ENCODE measurements at places on chromosomes 12 and 14.

DNA sequence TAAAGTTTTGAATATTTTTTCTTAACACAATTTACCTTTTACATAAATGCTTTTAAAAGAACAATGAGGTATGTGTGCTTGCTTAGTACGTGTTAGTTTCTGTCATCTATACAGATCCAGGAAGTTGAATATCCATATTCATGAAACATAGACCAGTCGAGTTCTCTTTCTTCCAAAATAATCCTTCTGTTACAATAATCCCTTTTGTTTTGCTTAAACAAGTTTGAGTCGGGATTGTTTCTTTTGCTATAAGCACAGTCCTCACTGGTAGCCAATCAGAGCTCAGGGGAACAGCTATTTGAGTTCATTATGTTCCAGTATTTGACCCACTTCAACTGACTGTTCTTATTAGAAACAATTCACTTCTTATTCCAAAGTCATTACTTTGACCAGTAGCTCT lies 214.7 kb upstream of the FLRT2 start:
- no peak for DNase-seq

DNA sequence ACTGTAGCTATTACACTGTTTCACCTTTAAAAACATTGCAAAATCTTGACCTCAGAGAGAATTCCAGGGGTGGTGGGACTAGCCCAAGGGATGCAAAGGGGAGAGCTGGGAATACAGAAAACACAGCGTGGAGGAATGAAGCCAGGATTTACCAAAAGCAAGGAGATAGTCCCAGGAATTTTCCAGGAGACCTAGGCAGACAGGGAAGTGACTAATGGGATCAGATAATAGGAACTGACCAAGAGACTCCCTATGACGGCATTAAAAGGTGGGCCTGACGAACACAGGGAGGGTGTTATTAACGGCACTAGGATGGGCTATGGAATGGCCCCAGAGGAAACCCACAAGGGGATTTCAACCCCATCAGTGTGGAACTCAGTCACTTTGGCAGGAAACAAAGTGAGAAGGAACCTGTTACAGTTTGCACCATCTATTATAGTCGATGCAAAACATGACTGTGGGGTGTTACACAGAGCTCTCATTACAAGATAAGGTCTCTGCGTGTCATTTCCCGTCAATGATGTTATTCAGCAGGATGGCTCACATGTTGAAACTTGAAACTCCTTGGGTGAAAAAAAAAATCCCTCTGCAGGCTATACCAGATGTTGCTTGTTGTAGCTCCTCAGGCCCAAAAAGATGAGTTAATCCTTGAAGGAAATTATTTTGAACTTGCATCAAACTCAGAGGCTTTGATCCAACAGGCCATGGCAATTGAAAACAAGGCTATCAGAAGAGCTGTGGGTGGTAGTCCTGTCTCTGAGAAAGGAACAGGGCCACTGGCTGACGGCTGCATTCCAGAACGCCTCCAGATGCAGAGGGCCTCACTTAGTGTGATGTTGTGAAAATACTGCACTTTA lies 58.7 kb downstream of the DRAM1 start:
- no peak for DNase-seq

DNA sequence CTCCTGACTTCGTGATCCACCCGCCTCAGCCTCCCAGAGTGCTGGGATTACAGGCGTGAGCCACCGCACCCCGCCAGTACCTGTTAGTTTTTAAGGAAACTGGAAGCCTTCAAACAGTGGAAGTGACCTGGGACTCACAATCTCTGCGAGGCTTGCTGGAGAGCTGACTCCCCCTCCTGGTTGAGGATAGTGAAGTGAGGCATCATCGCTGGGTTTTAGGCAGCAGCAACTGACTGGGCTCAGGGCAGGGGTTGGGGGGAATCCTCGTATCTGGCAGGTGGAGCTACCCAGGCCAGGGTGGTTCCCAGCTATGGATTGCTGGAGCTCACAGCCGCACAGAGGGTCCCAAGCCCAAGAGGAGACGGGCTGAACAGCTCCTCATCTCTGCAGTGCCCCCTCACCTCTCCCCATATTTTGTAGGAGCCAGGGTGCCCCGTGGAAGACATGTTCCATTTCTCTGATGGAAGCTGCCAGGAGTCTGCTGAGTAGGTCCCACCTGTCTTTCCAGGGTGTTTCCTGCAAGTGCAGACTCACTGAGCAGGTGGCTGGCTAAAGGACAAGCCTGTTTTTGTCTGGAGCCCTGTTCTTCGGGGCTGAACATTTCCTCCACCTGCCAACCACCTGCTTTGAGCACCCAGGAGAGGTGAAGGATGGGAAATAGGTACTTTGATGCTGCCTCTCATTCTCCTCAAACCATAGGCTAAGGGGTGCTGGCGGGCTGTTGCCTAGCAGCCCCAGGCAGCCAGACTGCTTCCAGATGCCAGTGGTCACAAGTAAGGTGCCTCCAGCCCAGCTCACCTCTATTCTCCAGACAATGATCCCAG lies 3.1 kb downstream of the AVIL start:
- DNase-seq: no peak

GRCh38 chr14:76866456-76866855 lies 40.2 kb downstream of the LRRC74A start:
- DNase-seq: no peak

Measured in effector CD8-positive, alpha-beta T cell (primary cell).